ENCODE measurements at places on chromosomes 11 and 22.

DNA sequence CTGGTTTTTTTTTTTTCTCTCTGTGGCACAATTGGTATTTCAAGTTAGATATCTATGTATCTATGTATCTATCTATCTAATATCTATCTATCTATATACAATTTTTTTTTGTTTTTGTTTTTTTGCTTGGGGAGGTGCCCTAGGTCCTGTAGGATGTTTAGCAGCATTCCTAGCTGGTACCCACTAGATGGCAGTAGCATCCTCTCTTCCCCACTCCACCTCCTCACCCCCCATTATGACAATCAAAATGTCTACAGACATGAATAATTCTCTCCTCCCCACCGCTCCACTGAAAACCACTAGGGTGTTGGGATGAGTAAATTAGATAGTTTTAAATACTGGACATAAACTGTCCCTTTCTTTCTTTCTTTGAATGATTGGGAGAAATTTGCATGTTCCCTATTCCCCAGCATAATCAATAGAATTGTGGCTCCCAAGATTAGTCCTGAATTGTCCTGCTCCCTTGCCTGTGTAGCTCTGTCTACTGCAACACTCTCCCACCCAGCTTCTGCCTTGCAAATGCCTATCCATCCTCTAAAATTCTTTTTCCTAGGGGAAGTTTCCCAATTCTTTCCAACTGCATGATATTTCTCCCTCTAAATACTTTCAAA lies 1152.4 kb downstream of the LRRC4C start:
- no peak for DNase-seq

DNA sequence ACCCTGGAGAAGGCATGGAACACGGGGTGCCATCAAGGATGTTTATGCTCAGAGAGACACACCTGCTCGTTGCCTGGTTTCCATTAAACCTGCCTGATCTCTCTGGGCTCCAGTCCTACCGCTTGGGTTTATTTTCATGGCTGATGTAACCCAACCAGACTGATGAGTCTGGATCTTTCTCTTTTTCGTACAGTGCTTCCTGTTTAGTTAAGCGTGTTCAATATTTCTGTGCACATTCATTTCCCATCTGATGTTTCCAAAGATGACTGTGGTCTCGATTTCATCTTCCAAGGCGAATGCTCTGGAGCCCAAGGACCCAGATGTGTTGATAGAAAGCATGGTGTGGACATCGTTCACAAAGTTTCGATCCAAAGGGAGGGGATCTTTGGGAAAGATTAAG lies 84.3 kb downstream of the SNX19 start:
- DNase-seq = no peak

- DNase-seq = no peak
These were observed 67.8 kb downstream of the FAM168A start for GRCh38 chr11:73530109-73530508.

- DNase-seq = no peak
These were observed 113.5 kb upstream of the IGLL5 start for GRCh38 chr22:22773979-22774604.

DNA sequence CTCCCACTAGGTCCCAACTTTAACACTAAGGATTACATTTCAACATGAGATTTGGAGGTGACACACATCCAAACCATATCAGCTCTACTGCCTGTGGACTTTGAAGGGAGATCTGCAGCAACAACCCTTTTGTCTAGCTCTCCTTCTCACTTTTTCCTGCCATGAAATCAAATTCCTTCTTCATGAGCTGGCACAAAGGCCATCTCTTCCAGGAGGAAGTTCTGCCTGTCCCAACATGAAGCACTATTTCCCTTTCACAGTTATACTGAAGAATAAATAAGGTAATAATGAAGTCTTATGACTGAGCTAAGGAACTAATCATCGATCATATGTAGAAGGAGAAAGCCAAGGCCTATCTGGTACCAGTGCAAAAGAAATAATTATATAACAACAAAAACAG lies 253.5 kb upstream of the TENM4 start:
- no peak for DNase-seq

DNA sequence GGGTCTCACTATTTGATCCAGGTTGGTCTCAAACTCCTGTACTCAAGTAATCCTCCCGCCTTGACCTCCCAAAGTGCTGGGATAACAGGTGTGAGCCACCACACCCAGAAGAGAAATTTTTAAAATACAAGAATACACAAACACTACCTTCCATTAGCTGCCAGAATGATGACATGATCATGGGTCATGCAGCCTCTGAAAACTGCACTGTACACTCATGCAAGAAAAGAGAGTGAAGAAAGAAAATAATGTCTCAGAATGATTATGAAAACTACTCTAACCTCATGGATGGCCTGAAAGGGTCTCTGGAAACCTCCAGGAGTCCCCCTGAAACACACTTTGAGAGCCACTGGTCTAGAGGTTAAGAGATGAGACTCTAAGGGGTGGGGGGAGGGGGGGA lies 18.8 kb downstream of the VPS37C start:
- DNase-seq = no peak

Measured in T-helper 2 cell (primary cell).